Stimulated activated CD8-positive, alpha-beta memory T cell treated with anti-CD3 and anti-CD28 coated beads, Interleukin-7, amount 100 ng/mL, for 24 hours (primary cell): ENCODE measurements at places on chromosomes 12 and 14.

DNA sequence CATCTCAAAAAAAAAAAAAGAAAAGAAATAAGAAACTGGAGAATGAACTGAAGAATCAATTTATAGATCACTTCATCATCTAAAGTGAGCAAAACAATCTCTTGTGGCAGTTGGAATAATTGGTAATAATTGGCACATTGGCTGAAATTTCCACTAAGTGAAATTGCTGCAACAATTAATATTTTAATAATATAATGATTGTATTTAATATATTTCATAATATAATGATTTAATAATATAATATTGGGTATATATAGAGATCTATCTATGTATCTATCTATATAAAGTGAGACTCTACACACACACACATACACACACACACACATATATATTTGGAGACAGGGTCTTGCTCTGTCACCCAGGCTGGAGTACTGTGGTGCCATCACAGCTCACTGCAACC lies 81.2 kb upstream of the PRICKLE1 start:
- DNase-seq, result no peak

DNA sequence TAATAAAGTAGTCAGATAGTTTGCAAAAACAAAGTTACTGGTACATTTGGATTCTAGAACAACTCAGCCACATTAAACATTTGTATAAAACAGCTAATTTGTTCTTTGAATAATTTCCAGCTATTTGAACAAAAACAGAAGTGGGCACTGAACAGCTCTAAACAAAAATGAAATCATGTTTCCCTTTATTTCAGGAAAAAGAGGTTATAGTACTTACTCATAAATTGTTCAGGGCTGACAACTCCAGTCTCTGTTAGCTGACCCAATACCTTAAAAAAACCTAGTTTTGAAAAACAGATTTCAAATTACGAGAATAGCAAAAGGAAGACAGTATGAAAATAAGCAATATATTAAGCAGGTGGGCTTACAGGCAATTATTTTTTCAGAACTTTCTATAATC lies 8.2 kb downstream of the GNPNAT1 start:
- DNase-seq, result no peak

- DNase-seq, result no peak
Measured at GRCh38 chr14:61627612-61628011, 67.7 kb upstream of the HIF1A start.

- no peak for DNase-seq
Measured at GRCh38 chr14:77400216-77400615, 23.0 kb downstream of the SAMD15 start.

DNA sequence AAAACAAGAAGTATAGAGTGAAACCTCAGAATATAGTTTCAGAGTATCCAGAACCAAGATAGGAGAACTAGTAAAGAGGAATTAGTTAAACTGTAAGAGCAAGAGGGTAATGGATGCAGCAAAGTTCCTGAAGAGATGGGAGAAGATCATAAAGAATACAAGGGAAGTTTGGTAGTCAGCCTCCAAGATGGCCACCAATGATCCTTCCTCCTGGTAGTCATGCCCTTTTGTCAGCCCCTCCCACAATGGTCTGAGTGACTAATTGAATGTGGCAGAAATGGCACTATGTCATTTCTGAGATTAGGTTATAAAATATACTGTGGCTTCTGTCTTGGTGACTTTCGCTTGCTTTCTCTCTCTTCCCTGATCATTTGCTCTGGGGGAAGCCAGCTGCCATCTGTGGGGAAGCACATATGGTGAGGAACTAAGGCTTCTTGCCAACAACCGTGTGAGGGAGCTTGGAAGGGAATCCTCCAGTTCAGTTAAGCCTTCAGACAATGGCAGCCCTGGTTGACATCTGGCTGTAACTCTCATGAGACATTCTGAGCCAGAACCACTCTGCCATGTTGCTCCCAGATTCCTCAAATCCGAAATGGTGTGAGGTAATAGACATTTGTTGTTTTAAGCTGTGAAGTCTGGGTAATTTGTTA lies 55.3 kb upstream of the AMN1 start:
- no peak for DNase-seq
